ENCODE measurements at places on chromosomes 2 and 18.

- DNase-seq = peak; percentile 21
Measured at GRCh38 chr2:112634153-112634873, 11.4 kb upstream of the SLC20A1 start.

- DNase-seq = no peak
Measured at GRCh38 chr2:15731213-15731888, 139.7 kb downstream of the DDX1 start.

DNA sequence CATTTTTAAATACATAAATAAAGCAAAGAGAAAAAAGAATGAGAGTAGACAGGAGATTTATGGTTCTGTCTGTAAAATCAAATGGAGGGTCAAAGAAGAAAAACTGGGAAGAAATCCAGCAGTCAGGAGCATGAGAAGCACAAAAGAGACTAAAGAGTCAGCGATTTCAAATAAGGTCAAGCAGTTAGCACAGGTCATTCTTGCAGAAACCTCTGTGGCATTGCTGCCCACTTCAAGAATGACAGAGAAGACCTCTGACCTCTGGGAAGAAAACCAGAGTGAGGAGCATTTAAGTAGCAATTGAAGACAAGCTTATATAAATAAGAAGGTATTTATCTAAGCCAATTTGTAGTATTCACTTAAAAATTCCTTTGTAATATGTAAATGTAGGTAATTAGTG, 172.0 kb upstream of the SPOPL start:
- DNase-seq = no peak

GRCh38 chr2:236712304-236712703, 142.7 kb downstream of the ACKR3 start:
- no peak for DNase-seq

- DNase-seq = no peak
Measured at GRCh38 chr2:231168460-231169139, 29.8 kb upstream of the ARMC9 start.

DNA sequence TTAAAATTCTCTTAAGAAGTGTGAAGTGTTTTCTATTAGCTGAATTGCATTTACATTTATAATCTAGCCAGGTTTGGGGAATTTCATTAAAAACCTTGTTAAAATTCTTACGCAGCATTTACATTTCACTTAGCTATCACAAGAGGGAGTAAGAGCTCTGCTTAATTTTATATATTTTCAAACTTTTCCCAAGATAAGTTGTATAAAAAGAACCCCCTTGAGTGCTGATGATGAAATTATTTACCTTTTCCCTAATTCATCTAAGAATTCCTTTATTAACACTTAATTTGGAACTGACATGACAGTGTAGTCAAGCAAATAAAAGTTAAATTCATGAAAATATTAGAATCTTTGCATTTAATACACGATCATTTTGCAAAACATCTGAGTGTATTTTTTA, 54.2 kb upstream of the ZSWIM2 start:
- no peak for DNase-seq

DNA sequence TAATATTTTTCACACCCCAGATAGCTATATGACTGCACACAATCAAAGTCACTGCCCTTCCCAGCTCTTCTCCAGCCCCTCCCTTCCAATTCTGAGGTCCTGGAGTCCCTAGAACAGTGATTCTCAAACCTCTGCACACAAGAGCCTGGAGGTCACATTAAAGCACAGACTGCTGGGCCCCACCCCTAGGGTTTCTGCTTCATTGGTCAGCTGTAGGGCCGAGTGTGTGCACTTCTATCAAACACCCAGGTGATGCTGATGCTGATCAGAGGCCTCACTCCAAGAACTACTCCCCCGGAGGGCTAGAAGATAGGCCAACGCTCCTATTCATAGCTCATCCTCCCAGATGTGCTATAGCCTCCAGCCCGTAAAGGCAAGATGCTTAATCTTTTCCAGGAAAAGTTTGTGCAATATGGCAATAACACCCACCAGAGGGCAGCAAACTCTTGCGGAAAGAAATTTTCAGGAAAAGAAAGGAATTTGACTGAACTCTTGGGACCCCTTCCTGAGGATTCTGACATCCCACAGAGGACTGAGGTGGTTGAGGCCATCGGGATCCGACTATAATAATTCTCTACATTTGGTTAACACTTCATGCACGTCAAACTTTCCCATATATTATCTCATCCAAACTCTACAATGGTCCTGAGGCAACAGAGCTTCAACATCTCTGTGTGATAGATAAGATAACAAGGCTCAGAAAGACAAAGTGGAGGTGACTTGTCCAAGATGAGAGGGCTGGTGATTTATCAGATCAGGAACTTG, 194.2 kb upstream of the PKDCC start:
- peak; percentile 59 for DNase-seq

DNA sequence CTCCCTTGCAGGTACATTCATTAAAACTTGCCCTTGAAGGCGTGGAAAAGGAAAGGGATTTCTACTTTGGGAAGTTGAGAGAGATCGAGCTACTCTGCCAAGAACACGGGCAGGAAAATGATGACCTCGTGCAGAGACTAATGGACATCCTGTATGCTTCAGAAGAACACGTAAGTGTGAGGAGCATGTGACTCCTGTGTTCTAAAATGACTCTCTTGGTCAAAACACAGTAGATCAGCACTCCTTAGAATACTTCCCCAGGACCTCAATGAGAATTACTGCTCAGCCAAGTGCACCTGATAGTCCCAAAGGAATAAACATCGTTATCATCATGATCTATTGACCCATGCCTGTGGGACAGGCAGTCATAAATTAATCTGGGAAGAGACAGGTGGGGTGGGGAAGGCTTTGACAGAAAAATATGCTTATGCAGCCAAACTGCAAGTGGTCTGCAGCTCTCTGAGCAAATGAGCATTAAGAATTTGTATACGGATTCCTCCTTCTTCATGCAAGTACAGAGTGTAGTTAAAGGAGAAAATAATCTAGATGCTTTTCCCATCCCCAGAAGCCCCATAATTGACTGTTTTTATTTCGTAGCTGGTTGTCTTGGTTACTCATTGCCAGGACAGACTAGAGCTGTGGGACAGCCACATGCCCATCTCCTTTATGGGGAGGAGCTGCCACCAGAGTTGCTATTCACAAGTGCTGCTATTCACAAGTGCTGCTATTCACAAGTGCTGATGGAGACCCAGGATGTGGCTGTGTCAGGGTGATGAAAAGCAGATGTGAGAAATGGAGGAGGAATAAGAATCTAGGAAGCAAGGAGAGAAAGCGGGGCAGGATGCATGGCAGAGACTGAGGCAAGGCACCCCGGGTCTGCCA, 91.0 kb downstream of the MAPRE2 start:
- no peak for DNase-seq

- DNase-seq = no peak
Measured at GRCh38 chr2:387980-388421, 100.1 kb upstream of the ALKAL2 start.

DNA sequence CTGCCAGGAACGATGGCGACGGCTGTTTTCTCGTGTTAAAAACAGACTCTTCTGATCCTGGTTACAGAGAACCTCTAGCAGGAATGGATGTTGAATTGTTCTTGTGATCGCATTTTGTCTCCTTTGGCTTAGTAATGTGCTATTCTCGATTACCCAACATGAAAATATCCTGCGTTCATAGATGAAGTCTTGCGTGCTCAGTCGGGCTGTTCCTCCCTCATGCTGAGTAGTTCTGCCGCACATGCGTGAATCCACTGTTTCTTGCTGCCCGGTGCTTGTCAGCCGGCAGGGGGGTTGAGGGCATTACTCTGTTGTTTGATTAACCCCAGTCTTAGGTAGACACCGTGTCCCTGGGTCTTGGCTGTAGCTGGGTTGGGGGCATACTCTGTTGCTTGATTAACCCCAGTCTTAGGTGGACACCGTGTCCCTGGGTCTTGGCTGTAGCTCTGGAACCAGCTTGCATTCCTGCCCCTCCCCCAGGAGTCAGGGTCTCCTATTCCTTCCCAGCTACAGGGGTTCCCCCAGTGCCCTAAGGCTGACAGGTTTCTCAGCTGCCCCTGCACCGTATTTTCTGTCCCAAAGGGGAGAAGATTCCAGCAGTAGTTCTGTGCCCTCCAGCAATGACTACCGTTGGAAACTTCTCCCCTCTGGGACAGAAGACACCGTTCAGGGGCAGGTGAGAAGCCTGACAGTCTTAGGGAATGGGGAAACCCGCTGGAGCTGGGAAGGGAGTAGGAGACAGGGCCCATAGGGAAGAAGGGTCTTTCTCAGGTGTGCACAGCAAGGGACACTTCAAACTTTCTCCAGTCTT, 22.1 kb upstream of the ASB1 start:
- no peak for DNase-seq

GRCh38 chr2:210899131-210899530, 342.7 kb downstream of the CPS1 start:
- no peak for DNase-seq

DNA sequence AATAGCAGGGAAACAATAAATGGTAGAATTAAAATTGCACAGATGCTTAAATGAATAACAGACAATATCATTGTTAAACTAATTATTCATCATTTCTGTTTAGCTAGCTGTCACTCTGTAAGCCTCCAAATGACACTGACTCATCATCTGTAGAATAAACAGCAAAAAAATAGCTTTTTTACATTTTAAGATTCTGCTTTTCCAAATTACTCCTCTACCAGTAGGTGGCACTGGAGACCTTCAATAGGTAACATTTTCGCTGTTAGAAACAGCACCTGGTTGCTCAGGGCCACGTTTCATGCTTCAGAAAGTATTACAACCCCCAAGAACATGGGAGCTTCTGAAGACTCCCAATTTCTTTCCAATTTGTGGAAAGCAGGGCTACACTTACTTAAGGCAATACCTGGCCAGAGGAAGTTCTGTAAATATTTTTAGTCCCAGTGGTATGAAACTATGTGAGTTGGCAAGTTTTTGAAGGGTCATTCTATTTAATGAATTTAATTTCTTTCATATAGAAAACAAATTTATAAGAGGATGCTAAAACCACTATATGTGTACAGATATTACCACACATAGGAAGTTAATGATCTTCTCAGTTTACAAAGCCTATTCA, 45.4 kb downstream of the TTN start:
- DNase-seq = no peak

DNA sequence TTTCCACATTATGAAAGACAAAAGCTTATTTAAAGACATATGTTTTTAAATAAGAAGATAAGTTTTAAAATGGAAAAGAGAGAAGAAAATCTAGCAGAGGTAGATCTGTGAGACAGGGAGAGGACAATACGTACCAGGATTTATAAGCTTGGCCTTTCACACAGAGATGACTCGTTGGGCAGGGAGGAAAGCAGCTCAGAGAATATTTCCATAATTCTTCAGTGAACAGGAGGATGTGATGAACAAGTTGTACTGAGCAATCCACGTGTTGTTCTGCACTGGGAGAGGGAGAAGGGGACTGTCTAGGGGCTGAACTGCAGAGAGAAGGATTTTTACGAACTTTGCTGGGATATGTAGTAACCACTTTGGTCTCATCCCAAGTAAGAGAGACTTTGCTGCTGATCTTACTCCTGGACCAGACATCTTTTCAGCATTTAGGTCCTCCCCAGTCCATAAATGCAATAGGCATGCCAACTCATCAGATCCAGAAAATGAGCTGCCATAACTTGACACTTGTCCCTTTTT, 162.5 kb upstream of the SETBP1 start:
- no peak for DNase-seq

- no peak for DNase-seq
Measured at GRCh38 chr2:26576565-26577441, 64.4 kb downstream of the CIB4 start.

- no peak for DNase-seq
Measured at GRCh38 chr18:55072698-55073097, 113.4 kb upstream of the CCDC68 start.

DNA sequence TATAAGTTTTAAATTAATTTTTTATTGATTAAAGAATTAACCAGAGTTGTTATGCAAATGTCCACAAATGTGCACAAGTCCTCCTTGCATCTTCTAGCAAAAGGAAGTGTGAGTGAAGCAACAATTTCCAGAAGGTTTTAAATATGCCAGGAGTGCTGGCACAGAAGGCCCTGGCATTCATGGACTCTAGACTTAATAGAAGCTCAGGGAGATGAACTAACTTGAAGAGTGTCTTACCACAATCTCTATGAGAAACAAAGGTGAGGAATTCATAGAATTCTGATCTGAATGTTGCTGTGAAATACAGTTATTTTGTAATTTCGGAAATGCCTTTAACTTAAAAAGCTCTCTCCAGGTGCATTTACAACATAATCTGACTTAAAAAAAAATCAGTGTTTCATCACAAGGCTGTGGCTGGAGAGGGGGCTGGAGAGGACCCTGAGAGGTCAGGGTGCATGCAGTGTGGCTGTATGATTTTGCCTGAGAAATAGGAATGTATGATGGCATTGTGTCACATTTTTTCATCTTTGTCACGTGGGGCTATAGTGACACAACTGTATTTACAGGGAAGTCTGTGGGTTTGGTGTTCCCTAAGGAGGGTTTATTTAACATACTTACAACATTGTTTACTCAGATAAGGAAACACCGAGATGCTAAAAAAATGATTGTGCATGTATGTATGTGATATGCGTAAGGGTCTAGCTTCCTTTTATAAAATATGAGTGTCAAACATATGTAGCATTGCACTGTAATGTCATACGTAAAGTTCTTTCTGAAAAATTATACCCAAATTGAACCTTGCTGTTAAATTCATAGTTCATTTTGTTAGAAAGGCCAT, 66.2 kb downstream of the MAP4K4 start:
- no peak for DNase-seq

DNA sequence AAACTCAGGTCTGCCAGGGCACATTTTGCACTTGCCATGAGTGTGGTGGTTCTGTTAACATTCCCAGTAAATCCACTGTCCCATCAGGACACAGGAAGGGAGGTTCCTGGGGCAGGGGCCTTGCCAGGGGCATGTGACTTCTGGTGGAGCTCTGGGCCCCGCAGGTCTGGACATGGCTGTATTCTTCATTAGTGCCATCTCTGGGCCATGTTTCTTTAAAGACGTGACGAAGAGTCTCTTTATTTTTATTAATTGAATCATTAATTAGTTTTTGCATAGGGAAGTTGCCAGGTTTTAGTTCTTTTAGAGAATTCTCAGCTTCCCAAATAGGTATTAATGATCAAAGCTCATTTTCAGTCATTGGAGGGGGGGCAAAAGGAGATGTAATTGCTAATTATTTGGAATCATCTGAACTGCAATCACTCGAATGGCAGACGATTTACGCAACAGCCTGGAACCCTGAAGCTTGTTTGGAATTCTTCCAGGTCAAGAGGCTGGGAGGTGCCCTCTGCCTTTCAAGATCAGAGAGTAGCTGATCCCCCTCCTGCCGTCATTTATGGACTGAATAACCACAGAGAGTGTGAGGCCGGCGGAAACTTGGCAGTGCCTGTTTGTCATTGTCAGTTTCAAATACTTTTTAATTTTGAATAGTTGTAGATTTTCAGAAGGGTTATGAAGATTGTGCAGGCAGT, 106.2 kb downstream of the RTP5 start:
- DNase-seq = no peak

- DNase-seq = no peak
Measured at GRCh38 chr2:44906972-44907371, 34.5 kb upstream of the SIX3 start.
